ENCODE measurements at places on chromosomes 7 and 10.

- DNase-seq, result no peak
These were observed 52.0 kb downstream of the SIRT1 start for GRCh38 chr10:67936416-67936815.

GRCh38 chr7:90657481-90657880, 61.4 kb downstream of the CDK14 start:
- DNase-seq, result no peak

- DNase-seq, result no peak
These were observed 141.3 kb upstream of the KLF14 start for GRCh38 chr7:130875265-130875741.

DNA sequence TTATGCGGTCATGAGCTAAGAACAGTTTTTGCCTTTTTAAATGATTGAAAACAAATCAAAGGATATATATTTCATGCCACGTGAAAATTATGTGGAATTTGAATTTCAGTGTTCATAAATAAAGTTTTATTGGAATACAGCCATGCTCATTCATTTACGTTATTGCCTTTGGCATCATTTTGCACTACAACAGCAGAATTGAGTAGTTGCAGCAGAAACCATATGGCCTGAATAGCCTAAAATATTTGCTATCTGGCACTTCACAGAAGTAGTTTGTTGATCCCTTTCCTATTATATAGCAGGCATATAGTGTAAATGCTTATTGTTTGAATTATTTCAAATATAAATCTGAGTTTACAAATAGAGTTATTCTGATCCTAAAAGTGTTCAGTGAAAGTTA, 59.7 kb downstream of the AUTS2 start:
- DNase-seq, result no peak

DNA sequence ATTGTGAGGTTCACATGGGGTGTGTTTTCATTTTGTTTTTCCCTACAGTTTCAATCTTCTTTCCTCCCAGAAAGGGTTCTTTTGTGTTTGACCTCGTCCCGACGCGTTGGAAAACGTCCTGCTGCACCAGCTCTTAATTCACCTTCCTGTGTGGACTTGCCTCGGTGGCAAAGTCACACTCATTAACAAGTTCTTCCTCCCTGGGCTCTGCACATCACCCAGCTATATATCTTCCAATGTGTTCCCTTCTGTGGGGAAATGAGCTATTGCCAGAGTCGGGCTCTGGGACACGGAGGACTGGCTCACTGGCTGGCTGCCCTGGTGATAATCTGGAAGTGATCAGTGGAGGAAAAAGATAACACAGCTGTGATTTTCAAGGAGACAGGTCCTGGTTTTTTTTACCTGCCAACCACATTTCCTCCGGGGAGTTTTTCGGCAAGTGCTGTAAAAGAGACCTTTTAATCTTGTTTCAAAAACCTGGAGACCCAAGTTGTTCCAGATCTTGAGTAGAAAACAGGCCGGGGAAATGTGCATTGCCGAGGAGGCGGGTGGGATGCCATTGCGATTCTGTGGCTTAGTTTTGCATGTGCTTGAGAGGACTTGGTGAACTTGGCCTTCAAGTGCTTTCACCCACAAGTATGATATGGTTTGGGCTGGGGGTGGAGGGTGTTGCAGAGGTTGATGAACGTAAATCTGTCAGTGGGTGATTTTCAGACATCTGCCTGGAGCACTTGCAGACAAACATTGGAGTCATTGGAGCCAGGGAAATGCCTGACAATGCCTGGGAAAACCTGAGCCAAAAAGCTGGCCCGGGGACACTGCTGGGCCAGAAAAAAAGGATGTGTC, 96.5 kb upstream of the CREB5 start:
- peak; percentile 51 for DNase-seq
